ENCODE measurements at places on chromosomes 4 and X. TPM values are rescaled to one million over a fixed set of nuclear protein-coding genes. Genes with fewer than 3 reads are reported as not detected.

GRCh38 chr4:180698550-180699195, 1544.5 kb upstream of the TENM3 start:
- no peak for DNase-seq

- no peak for DNase-seq
Measured at GRCh38 chr4:185730849-185731608, 81.0 kb downstream of the SORBS2 start.

GRCh38 chr4:99571883-99572282, 2.7 kb upstream of the MTTP start:
- DNase-seq: no peak

GRCh38 chrX:79530310-79531108, 163.4 kb upstream of the ITM2A start:
- no peak for DNase-seq

GRCh38 chr4:10237131-10237530, 120.5 kb upstream of the WDR1 start:
- DNase-seq: no peak

DNA sequence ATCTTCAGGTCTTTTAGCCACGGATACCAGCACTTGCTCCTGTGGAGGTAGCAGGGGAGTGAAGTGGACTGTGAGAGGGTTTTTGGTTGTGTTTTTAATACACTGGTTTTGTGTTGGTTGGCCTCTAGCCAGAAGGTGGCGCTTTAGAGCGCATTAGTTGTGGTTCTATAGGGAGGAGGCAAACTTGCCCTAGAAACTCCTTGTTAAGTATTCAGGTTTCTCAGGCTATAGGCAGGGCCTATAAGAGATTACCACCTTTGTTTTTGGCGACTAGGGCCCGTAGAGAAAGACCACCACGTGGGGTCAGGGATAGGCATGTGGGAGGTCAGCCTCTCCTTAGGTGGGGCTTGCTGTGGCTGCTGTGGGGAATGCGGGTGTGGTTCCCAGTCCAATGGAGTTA, 221.6 kb upstream of the SPANXN4 start:
- DNase-seq: no peak

- peak; percentile 78 for DNase-seq
Measured at GRCh38 chr4:3073158-3074077, 920 bp downstream of the HTT-AS start.

GRCh38 chr4:174999407-174999806, 81.2 kb downstream of the ADAM29 start:
- no peak for DNase-seq

GRCh38 chr4:140095694-140096482, 58.1 kb downstream of the MAML3 start:
- DNase-seq: peak; percentile 21

DNA sequence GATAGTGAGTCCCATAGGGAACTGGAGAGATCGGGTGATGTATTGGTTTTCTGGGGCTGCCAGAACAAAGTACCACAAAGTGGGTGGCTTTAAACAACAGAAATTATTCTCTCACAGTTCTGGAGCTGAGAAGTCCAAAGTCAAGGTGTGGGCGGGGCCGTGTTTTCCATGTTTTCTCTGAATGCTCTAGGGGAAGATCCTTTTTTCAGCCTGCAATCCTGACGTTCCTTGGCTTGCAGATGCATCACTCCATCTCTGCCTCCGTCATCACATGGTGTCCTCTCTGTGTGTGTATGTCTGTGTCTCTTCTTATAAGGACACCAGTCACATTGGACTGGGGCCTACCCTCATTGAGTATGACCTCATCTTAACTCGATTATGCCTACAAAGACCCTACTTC, 7.9 kb upstream of the GPM6B start:
- DNase-seq: no peak

DNA sequence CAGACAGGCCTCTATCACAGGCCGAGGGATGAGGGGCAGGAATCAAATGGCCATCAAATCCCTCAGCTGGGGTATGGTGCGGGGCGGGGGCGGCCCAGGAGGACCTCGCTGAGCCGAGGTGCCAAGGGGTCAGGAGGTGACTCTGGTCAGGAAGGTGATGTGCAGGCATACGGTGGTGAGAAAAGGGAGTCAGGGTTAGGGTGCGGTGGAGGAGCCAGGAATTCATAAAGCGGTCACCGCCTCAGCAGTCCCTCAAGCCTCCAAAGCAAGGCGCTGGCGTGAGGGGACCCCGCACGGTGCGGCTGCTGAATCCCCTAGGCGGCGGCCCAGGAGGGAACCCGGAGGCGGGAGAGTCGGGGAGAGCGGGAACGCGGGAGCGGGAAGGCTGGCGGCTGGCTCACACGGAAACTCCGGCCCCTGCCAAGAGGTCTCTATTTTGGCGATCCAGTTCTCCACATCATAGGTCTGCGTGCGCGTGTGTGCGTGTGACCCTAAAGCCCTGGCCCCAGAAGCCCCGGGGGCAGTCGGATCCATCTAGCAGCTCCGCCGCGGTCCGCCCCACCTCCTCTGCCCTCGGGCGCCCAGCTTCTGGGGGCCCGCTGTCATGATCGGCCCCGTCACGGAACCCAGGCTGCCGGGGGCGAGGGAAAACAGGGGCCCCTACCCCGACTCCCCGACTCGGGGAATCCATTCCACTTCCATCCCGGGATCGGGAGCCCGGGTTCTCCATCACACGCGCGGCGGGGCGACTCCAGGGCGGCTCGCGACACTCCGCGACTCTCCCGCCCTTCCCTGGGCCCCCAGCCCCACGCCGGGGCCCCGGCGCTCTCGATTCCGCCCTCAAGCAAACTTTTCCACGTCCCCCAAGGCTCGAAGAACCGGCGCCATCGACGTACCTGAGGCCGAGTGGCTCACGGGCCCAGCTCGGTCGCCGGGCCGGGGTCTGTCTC, 593 bp downstream of the ELF4 start:
- DNase-seq: peak; percentile 12

DNA sequence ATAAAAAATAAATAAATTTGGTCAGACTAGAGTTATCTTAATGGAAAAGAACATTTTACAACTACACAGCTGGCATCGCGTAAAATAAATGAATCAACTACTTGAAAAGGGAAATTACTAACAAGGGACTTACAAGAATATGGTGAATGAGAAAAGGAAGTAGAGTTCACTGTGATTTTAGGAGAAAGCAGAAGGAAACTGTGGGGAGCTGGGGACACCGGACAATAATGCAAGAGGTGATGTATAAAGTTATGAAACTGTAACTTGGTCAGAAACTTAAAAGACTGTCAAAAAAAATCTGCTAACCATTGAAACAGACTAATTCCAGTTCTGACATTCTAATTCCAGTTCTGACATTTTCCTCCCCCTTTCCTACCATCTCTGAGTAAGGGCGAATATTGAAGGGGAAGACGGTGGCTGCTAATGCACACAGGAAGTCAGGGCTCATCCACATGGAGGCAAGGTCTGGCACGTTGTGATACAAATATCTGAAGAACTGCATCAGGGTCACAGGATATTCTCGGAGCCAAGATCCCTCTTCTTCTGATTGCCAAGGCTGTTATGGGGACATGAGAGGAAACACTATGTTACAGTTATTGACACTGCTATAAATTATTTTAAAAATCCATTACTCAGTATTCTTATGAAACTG, 170.5 kb downstream of the CDS1 start:
- no peak for DNase-seq

DNA sequence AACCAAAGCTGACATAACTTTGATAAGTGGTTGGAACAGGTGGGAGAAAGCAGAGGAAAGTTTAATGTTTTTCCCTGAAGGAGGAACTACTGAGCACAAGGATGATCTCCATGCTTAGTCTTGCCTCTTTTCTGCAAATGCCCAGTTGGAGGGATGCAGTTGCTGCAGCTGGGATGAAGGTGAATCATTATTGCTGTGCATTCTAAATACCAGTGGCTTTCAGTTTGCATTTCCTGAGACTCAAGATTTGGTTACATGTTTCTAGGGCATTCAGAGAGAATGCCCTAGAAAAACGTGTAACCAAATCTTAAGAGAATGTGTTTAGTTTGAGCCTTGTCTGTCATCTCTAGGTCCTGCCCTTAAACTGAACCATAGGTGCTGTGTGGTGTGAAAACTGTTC, 42.2 kb downstream of the METTL14 start:
- no peak for DNase-seq

MAGEA2B gene
- not detected for total RNA-seq

BST1 gene
- 6.8 TPM for total RNA-seq

EDA gene
- 7.6 TPM for total RNA-seq

CTAG1A gene
- not detected for total RNA-seq

SMIM10 gene
- total RNA-seq: 2.3 TPM

GYPB gene
- total RNA-seq: 31.0 TPM

PASD1 gene
- not detected for total RNA-seq

MID1 gene
- total RNA-seq: 21.9 TPM
